Left ventricle myocardium inferior (tissue), 1 donor: ENCODE measurements at places on chromosomes 5 and 9.

- peak overlapping the region; percentile 75 for H3K4me3 ChIP-seq
- DNase-seq: no peak
- H3K4me1 ChIP-seq: peaks cover 34% of the 10 kb centered on the region
- H3K36me3 ChIP-seq: no peaks in the 10 kb centered on the region
Observed at GRCh38 chr5:142358121-142358520, 33.3 kb upstream of the SPRY4 start.

- no peaks in the 10 kb centered on the region for H3K27me3 ChIP-seq
- no peak overlapping the region for H3K4me3 ChIP-seq
- H3K4me1 ChIP-seq: peaks cover 70% of the 10 kb centered on the region
- no peak for DNase-seq
Observed at GRCh38 chr5:151108566-151108965, 27.7 kb upstream of the TNIP1 start.

DNA sequence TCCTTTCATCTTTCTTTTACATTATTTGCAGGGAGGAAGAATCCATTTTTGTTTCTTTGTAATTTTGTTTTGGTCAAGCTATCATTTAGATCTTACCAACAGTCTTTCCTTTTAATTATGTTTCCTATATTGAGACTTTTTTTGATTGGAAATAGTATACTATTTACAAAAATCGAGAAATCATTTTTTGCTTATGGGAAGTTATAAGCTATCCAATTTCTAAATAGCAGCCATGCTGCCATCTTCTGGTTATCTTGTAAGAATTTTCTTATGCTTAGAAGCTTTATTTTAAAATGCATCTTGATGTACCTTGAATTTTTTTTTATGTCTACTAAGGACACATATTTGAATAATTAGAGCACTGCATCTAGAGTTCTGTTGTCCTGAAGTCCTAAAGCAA, 821.2 kb downstream of the PTPRD start:
- H3K27ac ChIP-seq: no peak overlapping the region
- H3K36me3 ChIP-seq: no peaks in the 10 kb centered on the region
- H3K4me1 ChIP-seq: no peaks in the 10 kb centered on the region
- no peak overlapping the region for H3K4me3 ChIP-seq
- H3K27me3 ChIP-seq: no peaks in the 10 kb centered on the region
- DNase-seq: no peak

GRCh38 chr5:91129748-91130147, 253.4 kb downstream of the ARRDC3 start:
- H3K27me3 ChIP-seq: no peaks in the 10 kb centered on the region
- no peak for DNase-seq
- no peak overlapping the region for H3K4me3 ChIP-seq
- no peaks in the 10 kb centered on the region for H3K36me3 ChIP-seq
- H3K4me1 ChIP-seq: peaks cover 26% of the 10 kb centered on the region

- DNase-seq: no peak
- peak overlapping the region; percentile 91 for H3K27ac ChIP-seq
- H3K4me3 ChIP-seq: peak overlapping the region; percentile 75
- no peaks in the 10 kb centered on the region for H3K27me3 ChIP-seq
- H3K4me1 ChIP-seq: peaks cover 47% of the 10 kb centered on the region
- H3K36me3 ChIP-seq: no peaks in the 10 kb centered on the region
Observed at GRCh38 chr5:52786949-52787599, 642 bp upstream of the ITGA1 start.

DNA sequence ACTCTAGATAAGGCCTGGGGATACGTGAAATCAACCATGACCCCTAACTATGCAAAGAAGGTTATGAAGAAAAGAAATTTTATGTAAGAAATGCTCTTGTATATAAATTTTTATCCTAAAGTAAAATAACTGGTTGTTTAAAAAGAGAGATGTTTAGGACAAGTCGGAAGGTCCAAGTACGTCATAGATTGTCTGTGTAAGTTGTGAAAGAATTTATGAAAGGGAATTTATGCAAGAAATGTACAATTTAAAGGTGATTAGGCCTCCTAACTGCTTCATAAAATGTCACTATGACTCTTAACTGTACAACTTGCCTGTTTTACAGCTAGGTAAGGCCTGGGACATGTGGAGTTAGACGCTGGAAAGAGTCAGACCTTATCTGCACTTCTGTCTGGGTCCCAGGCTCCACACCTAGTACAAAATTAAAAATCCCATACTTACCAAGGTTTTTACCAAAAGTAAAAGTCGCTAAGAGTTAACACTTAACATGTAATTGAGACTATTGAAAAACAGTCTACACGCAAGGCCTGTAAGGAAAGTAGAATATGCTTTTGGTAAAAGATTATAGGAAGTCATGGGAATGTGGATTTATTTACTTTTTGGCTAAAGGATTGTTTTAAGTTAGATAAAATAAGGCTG, 77.4 kb downstream of the KIAA0825 start:
- H3K36me3 ChIP-seq: no peaks in the 10 kb centered on the region
- H3K27ac ChIP-seq: no peak overlapping the region
- peaks cover 17% of the 10 kb centered on the region for H3K4me1 ChIP-seq
- no peak overlapping the region for H3K4me3 ChIP-seq

DNA sequence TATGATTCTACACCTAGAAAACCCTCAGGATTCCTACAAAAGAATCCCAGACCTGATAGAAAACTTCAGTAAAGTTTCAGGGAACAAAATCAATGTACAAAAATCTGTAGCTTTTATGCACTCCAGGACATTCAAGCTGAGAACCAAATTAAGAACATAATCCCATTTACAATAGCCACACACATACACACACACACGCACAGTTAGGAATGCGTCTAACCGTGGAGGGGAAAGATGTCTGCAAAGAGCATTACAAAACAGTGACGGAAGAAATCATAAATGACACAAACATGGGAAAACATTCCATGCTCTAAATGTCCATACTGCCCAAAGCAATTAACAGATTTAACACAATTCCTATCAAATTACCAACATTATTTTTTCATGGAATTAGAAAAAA, 51.4 kb upstream of the CAST start:
- H3K27ac ChIP-seq: no peak overlapping the region
- DNase-seq: no peak
- H3K4me1 ChIP-seq: peaks cover 23% of the 10 kb centered on the region
- no peak overlapping the region for H3K4me3 ChIP-seq
- H3K36me3 ChIP-seq: no peaks in the 10 kb centered on the region
- H3K27me3 ChIP-seq: no peaks in the 10 kb centered on the region

DNA sequence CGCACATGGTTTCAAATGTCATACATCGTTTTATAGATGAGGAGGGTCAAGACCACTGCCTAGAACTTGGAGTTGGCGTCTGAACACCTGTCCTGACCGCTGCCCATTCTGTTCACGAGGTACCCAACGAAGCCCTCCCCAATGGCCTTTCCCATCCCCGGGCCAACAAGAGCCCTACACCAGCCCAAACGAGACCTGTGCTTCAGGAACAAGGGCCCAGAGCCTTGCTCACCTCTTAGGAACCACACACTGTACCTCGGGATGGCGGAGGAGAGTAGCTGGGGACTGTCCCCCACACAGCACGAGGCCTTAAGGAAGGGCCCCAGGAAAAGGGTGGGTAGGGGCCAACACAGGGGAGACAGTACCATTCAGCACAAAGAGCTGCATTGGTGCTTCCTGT, 3.0 kb downstream of the SURF6 start:
- no peak overlapping the region for H3K27ac ChIP-seq
- peaks cover 42% of the 10 kb centered on the region for H3K36me3 ChIP-seq
- peaks cover 44% of the 10 kb centered on the region for H3K4me1 ChIP-seq
- no peaks in the 10 kb centered on the region for H3K27me3 ChIP-seq

DNA sequence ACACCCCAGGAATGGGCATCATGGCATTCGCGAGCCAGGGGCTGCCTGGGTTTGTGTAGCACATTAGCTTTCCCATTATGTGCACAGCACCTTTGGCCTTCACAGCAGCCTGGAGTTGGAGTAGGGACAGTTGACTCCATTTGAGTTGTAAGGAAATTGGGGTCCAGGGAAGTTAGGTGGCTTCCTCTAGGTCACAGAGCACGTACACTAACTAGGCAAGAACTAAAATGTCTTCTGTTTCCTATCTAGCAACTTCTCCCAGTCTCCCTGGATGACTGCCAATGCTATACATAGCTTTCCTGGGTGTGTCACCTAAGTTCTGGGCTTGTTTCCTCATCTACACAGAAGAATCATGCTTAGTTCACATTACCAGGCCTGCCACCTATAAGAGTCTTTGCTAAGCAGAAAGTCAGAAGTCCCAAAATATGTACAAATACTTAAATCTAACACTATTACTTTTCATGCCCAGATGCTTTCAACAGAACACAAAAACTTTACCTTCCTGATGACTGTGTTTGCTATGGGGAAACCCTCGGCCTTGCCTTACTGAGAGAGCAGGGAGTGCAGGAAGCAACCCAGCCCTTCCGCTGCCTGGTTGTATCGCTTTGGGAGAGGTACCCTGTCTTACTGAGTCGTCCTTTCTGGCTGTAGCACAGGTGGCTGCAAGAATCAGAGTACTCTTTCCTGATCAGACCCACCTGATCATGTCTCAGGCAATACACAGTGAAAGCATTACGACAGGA, 12.0 kb downstream of the MACROH2A1 start:
- H3K4me1 ChIP-seq: peaks cover 99% of the 10 kb centered on the region
- no peak for DNase-seq
- H3K36me3 ChIP-seq: peaks cover 40% of the 10 kb centered on the region
- H3K27ac ChIP-seq: peak overlapping the region; percentile 83
- peak overlapping the region; percentile 17 for H3K4me3 ChIP-seq

DNA sequence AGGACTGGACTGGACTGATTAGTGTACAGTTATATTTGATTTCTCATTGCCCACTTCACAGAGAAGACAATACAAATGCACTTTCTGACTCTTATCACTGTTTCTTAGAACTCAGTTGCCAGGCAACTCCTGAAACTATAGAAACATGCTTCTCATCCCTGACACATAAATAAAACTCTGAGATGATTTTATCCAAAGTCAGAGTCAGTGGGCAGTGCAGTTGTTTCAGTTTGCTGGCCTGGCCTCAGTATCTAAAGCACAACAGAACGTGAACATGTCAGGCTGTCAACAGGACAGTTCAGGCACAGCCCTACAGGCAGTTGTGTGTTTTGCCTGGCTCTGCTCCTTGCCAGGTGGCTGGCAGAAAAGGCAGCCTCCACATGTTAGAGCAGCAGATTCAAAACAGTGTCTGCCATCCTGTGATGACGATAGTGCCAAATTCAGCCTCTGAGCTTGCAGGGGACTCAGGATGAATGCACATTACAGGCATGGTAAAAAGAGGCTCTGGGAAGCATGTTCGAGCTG, 65.1 kb upstream of the CCDC152 start:
- peaks cover 5% of the 10 kb centered on the region for H3K36me3 ChIP-seq
- H3K4me3 ChIP-seq: no peak overlapping the region
- peak; percentile 45 for DNase-seq
- H3K4me1 ChIP-seq: peaks cover 22% of the 10 kb centered on the region
- no peaks in the 10 kb centered on the region for H3K27me3 ChIP-seq

GRCh38 chr9:72460342-72461312, 60.8 kb upstream of the TMC1 start:
- no peak for DNase-seq
- H3K36me3 ChIP-seq: no peaks in the 10 kb centered on the region
- no peak overlapping the region for H3K27ac ChIP-seq
- no peaks in the 10 kb centered on the region for H3K4me1 ChIP-seq
- no peak overlapping the region for H3K4me3 ChIP-seq

GRCh38 chr5:140189977-140190871, 15.2 kb downstream of the CYSTM1 start:
- no peak for DNase-seq
- H3K4me1 ChIP-seq: peaks cover 73% of the 10 kb centered on the region
- peak overlapping the region; percentile 32 for H3K4me3 ChIP-seq
- peak overlapping the region; percentile 79 for H3K27ac ChIP-seq

- H3K36me3 ChIP-seq: no peaks in the 10 kb centered on the region
- no peak for DNase-seq
- no peaks in the 10 kb centered on the region for H3K27me3 ChIP-seq
- peak overlapping the region; percentile 13 for H3K4me3 ChIP-seq
Observed at GRCh38 chr5:38551030-38552017, 5.1 kb downstream of the LIFR start.

DNA sequence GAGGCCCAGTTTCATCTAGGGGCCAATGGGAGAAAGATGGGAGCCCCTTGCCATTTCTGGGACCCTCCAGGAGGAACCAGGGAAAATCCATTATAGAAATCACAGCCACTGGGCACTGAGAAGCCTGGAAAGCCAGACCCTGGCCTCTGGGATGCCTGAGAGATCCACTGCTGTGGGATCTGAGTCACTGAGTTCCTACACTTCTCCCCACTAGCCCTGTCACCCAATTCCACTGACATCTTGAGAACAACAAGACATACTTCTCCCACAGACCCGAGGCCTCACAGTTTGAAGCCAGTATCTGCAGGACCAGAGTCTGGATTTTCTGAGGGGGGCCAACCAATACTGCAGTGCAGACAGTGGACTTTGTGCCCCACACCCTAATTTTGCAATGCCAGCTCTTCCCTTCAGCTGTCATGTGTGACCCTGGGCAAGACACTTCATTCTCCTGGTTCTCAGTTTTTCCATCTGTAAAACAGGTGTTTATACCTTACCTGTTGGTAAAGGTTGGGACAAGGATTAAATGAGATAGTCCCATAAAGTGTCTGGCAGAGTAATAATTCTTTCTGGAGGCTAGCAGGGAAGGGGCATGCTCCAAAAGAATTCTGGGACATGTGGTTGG, 46.5 kb downstream of the CXXC5 start:
- no peak overlapping the region for H3K27ac ChIP-seq
- H3K4me1 ChIP-seq: peaks cover 65% of the 10 kb centered on the region
- H3K4me3 ChIP-seq: no peak overlapping the region
- H3K27me3 ChIP-seq: no peaks in the 10 kb centered on the region
- no peaks in the 10 kb centered on the region for H3K36me3 ChIP-seq

- H3K27me3 ChIP-seq: peaks cover 84% of the 10 kb centered on the region
- H3K27ac ChIP-seq: no peak overlapping the region
- no peak overlapping the region for H3K4me3 ChIP-seq
- no peaks in the 10 kb centered on the region for H3K4me1 ChIP-seq
- no peaks in the 10 kb centered on the region for H3K36me3 ChIP-seq
Observed at GRCh38 chr5:174177531-174177930, 132.0 kb downstream of the NSG2 start.

GRCh38 chr9:132079391-132080091, at the start of gene MED27:
MED27 (minus strand) TSS chr9:132079867; CDS start chr9:132079844, 23 bp downstream.
- peaks cover 48% of the 10 kb centered on the region for H3K4me1 ChIP-seq
- peaks cover 7% of the 10 kb centered on the region for H3K27me3 ChIP-seq
- H3K36me3 ChIP-seq: peaks cover 16% of the 10 kb centered on the region
- peak within 1 kb of the TSS; percentile 75 for H3K27ac ChIP-seq
- H3K4me3 ChIP-seq: peak within 1 kb of the TSS; percentile 79
- peak; percentile 94 for DNase-seq
